ENCODE measurements at places on chromosomes 16 and 17.

GRCh38 chr16:17801068-17801467 lies 330.3 kb upstream of the XYLT1 start:
- no peak for DNase-seq

DNA sequence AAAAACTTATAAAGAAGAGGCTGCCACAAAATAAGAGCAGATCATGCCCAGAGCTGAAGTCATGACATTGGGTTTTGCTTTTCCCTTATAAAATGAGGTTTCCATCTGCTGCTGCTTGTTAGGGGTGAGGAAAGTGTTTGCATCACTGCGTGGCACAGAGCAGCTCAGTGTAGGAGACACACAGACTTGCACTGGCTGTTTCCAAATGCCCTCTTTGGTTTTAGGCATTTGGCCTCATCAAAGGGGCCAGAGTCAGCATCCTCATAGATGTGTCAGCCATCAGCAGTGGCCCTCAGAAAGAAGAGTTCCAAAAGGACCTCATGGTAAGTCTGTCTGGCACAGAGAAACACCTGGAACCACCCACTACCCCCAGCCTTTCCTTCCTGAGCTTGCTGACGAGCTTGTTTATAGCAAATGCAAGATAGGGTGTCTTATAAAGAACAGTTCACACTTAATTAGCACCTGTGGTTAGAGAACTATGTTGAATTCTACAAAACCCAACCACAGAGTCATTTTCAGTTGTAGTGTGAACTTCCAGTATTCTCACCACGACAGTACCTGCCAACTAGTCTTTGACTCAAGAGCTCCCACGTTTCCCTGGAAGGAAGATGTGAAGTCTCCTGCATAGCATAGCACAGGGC lies 17.0 kb downstream of the VWA3A start:
- no peak for DNase-seq

DNA sequence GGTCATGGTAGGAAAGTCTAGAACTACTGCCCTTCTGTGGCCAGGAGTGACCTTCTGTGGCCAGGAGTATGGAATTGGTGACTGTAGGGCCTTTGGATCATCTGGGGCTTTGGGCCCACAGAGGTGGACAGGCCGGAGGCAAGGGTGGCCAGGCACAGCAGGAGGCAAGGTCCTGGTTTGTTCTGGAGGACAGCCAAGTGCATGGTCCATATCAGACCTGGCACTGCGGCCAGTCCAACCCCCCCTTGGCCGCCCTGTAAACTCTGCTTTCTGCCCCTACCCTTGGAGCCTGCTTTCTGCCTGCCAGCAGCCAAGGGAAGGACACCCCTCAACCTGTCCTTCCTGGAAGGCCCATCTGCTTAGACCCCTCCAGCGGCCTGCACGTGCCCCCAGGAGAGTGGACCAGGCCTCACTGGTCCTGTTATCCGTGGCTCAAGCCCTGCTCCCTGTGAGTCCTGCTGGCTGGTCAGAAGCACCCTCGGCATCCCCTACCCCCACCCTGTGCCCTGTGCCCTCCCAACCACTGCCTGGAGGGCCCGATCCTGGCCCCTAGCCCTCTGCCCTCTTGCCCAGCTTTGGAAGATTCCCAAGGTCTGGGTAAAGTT lies 2.3 kb upstream of the DCXR start:
- no peak for DNase-seq

DNA sequence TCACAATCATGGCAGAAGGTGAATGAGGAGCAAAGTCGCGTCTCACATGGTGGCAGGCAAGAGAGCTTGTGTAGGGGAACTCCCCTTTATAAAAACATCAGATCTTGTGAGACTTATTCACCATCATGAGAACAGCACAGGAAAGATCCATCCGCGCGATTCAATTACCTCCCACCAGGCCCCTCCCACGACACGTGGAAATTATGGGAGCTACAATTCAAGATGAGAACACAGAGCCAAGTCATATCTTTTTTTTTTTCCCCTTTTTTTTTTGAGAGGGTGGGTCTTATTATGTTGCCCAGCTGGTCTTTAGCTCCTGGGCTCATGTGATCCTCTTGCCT lies 60.0 kb downstream of the RPTOR start:
- no peak for DNase-seq

- no peak for DNase-seq
These were observed 31.8 kb upstream of the AXIN2 start for GRCh38 chr17:65593092-65593854.

DNA sequence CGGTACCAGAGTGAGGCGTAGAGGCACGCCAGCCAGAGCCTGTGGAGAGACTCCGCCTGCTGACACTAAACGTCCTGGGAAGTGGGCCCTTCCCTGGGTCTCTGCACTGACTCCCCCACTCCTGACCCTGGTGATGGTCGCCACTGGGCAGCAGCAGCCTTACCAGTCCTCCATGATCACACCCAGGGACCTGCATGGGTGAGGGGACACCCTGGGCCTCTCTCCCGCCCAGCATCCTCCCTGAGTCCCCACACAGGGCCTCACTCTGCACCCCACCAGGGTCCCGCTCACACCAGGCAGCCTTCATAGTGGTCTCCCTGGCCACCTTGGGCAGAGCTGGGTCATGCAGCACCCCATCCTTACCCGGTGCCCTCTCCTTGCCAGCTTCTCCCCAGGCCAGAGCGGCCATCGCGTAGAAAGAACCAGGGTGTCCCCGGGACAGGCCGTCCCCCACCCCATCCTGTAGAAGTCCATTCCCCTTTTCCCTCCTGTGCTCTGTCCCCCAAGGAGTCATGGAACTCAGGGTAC lies 10.7 kb downstream of the RGS11 start:
- DNase-seq, result no peak

Data from activated CD4-positive, CD25-positive, alpha-beta regulatory T cell (primary cell).